Hematopoietic multipotent progenitor cell treated with erythropoietin and hydrocortisone succinate and interleukin-3 and kit ligand, for 15 days (in vitro differentiated cells): ENCODE measurements at places on chromosomes 1 and 21.
A peak's percentile ranks its signal among the peaks of the same experiment; 100 is the strongest.

GRCh38 chr1:86692641-86693040 lies 11.7 kb upstream of the SH3GLB1 start:
- no peak for DNase-seq

- no peak for DNase-seq
Measured at GRCh38 chr1:156021093-156021428, 310 bp upstream of the SSR2 start.

DNA sequence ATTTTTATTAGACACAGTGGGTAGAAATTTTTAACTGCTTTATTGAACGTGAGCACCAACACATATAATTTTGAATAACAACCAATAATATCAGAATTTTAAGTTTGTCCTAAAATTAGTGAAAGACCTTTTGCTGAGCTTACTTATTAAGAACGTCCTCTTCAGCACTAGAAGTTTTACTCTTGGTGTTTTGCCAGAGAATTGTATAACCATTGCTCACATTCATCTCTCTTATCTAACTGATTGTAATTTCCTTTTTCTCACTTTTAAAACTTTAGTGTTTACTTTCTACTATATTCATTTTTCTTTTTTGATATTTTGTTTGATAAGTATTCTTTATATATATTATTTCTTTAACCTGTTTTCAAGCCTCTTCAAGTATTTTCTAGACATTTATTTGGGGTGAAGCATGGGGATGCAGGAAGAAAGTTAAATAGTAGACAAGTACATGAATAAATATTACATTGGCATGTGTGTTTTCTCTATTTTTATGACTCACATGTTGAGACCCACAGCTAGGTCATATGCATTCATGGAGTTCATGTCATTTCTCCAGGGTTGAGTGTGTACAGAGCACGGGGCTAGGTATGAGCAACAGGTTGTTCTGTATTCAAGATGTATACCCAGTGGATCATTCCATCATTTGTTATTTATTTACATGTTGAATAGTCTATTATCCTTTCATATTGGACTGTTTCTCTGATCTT lies 90.6 kb downstream of the ATP6V1G3 start:
- DNase-seq = no peak

GRCh38 chr1:11610629-11611180 lies 43.5 kb downstream of the FBXO2 start:
- DNase-seq = no peak

DNA sequence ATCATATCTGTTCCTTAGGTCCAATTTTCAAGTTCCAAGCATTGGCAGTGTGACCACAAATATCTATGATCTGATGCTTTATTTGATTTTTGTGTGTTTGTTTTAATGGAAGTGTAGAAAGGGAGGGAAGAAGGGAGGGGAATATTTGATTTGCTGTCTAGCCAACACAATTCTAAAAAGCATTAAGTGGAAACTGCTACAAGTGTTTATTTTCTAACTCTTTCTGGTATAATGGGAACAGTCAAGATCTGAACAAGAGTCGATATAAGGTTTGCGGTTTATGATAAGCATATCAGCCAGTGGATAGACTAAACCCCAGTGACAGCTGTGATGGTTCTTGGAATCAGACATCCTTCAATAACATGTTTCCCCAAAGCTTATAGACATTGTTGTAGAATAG lies 267.8 kb upstream of the SNX7 start:
- DNase-seq = no peak

DNA sequence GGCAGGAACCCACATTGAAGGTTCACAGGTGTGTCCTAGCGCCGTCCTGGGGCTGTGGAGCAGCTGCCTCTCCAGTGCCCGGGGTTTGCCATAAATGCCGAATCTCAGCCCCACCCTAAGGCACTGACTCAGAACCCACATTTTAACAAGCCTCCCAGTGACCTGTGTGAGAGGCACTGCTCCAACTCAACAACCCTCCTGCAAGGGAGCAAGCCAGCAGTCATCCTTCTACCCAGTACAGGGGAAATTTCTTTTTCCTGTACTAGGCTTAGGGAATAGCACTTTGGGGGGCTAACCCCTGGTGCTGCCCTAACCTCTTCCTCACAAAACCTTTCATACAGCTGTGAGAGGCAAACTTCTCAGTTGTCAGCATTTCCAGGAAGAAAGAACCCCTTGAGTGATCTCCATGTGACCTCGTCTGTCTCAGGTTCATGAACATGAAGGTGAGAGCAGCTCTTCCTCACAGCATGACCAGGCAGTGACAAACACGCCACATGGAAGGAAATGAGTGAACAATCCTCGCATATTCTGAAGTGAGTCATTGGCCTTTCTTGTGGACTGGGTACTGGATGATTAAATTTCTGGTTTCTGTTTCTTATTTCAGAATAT lies 11.4 kb upstream of the BCAR3 start:
- no peak for DNase-seq

DNA sequence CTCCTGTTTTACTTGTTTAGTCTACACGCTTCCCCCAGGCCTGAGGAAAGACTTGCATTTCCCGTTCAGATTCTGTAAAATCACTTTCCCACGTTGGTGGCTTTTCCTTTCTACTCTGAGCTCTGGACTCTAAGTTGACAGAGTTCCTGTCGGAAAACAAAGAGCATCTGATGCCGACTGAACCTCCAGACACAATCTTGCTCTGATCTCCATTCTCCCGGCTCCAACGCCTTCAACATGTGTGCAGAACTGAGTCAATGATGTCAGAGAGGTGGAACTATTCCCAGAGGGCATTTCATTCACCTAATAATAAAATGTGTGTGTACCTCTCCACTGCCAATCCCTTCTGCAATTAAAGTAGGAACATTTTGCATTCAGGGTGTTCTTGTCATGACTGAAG lies 147.7 kb downstream of the MIS18A start:
- no peak for DNase-seq

GRCh38 chr1:21302747-21303715 lies 12.8 kb upstream of the ECE1 start:
- DNase-seq = no peak

- no peak for DNase-seq
Measured at GRCh38 chr1:116253566-116254382, 119.3 kb upstream of the ATP1A1 start.

GRCh38 chr1:33683913-33684312 lies 180.0 kb upstream of the HMGB4 start:
- DNase-seq = no peak

GRCh38 chr1:22708777-22709176 lies 1.9 kb upstream of the EPHB2 start:
- DNase-seq = no peak

DNA sequence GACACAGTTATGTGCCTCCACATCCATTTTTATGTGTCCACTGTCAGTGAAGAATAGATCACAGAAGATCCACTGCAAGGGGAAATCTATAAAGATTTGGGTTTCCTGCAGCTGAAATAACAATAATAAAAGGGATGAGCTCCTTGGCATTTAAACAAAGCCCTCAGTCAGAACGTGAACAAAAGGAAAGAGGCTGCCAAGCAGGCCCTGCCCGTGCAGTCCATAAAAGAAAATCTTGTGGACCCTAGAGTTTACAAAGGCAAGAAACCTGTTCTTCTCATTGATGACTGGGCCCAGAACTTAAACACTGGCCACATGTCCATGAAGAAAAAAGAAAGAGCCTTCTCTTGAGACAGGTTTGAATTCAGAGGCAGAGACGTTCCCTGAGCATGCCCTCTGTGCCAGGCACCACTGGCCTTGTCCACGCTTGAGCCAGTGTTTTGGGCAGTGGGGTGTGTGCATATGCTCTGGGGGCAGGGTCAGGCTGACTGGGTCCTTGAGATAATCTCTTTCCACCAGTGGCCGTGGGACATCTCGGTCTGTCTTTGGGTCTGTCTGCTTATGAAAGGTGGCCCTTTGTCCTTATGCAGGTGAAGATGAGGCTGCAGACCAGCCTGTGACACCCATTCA lies 142.7 kb downstream of the HIVEP3 start:
- no peak for DNase-seq

- DNase-seq = no peak
Measured at GRCh38 chr1:95926331-95926730, 692.3 kb downstream of the RWDD3 start.

GRCh38 chr1:163315773-163316374 lies 5.9 kb upstream of the NUF2 start:
- DNase-seq = peak; percentile 63

DNA sequence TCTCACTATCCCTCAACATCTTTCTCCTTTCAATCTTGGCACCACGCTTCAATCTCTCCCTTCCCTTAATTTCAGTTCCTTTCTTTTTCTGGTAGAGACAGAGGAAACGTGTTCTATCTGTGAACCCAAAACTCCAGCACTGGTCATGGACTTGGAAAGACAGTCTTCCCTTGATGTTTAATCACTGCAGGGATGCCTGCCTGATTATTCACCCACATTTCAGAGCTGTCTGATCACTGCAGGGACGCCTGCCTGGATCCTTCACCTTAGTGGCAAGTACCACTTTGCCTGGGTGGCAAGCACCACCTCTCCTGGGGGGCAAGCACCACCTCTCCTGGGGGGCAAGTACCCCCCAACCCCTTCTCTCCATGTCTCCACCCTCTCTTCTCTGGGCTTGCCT lies 27.8 kb downstream of the SELL start:
- no peak for DNase-seq

- DNase-seq = no peak
Measured at GRCh38 chr1:187262731-187263130, 434.0 kb downstream of the PLA2G4A start.

DNA sequence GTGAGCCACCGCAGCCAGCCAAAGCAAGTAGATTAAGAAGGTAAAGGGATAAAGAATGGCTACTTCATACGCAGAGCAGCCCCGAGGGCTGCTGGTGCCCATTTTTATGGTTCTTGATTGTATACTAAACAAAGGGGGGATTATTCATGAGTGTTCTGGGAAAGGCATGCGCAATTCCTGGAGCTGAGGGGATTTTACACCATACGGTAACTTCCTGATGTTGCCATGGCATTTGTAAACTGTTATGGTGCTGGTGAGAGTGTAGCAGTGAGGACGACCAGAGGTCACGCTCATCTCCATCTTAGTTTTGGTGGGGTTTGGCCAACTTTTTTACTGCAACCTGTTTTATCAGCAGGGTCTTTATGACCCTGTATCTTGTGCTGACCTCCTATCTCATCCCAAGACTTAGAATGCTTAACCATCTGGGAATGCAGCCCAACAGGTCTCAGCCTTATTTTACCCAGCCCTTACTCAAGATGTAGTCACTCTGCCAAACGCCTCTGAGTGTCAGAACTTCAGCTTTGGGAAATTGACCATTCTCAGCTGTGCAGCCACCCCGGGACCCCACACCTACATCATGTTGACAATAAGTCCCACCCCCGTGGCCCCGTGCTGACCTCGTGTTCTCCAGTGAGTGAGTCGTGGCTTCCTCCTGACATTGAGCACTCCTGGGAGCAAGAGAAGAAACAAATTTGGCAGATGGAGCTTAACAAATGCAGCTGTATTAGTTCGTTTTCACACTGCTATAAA lies 149.4 kb upstream of the COL6A1 start:
- DNase-seq = no peak

DNA sequence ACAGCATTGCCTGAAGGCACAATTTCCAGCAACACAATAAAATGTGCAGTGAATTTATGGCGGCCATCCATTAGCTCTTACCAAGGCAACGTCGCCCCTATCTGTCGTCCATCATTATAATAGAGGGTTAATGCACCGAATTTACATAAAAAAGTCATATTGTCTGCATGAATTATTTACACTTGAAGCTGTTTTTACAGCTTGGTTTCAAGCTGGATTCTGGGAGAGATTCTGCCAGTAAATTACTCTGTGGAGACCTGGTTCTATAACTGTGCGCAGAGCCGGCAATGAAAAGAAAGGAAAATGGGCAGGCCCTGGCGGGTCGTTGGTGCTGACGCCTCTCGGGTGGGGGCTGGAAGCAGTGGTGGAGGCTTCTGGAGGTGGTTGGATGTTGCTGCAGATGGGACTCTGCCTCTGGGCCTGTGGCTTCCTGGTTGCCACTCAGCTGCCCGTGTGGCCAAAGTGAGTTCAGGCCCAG lies 48.9 kb upstream of the POU3F1 start:
- DNase-seq = no peak

DNA sequence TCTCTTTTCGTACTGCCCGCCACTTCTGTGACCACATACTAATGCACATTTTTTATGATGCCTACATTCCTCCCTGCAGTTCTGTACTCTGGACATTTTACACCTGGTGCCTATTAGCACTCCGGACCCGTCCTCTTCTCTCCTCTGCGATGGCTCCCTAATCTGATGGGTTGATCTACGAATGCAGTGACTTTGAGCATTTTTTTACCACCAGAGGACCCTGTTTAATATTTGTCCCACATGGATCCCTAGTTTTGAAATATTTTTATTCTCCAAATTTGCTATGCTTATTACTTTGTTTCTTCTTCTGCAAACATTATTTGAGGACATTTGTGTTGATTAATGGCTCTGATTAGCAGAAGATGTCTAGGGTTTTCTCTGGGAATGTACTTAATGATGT lies 5.2 kb downstream of the PPFIA4 start:
- no peak for DNase-seq

DNA sequence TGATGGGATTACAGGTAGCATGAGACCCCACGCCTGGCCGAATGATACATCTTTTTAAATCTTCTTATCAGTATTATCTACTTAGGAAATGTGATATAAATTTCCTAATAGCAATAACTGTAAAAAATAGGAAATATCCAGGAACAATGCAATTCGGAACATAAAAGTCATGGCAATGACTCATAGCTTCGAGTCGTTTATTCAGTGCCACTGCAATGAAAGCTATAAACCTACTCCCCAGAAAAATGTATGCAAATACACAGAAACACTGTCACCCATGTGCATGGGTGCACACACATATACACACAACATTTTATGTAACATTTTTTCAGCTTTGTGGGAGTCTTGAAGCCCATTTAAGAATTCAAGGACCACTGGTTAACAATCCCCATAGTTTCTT lies 194.6 kb downstream of the PATJ start:
- no peak for DNase-seq

GRCh38 chr1:30518696-30519095 lies 204.7 kb downstream of the MATN1 start:
- no peak for DNase-seq

DNA sequence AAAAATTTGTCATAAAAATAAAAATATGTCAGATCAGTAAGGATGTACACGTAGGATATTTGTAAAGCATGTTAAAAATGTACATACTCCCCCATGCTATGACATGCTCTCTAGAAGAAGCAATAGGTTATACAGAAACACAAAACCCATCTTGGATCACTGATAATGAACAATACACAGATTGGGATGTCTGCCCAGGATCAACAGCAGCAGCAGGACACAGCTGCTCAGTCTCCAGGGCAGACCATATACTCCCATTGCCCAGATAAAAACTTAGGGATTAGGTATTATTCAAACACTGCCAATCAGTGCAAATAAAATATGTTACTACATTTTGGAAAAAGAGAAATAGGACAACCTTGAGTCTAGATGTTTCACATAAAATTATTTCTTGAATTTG lies 39.0 kb downstream of the DAB1 start:
- no peak for DNase-seq

- DNase-seq = no peak
Measured at GRCh38 chr1:13751458-13751871, 51.5 kb downstream of the PRDM2 start.
